Activated B cell treated with CpG ODN at 0.5 μM for 24 hours (primary cell): ENCODE measurements at places on chromosomes 1 and 21.
A peak's percentile ranks its signal among the peaks of the same experiment; 100 is the strongest.

DNA sequence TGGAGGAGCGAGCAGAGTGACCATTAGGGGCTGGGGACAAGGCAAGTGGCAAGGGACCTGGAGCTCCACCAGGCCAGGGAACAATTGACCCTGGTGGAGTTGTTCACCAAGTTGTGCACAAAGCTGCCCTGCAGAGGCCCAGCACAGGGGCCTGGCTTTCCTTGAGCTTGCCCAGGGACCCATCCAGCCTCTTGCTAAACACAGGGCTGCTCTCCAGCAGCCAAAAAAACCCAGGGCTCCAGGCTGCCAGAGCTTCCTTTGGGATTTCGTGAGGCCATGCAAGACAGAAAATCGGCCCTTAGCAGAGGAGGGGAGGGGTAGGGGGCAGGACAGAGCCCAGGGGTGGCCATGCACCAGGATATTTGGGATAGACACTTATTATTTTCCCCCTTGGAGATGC is 32.6 kb downstream of the LRP8 start:
- no peak for DNase-seq

GRCh38 chr21:24148461-24148860 is 1458.8 kb downstream of the MRPL39 start:
- DNase-seq: no peak

DNA sequence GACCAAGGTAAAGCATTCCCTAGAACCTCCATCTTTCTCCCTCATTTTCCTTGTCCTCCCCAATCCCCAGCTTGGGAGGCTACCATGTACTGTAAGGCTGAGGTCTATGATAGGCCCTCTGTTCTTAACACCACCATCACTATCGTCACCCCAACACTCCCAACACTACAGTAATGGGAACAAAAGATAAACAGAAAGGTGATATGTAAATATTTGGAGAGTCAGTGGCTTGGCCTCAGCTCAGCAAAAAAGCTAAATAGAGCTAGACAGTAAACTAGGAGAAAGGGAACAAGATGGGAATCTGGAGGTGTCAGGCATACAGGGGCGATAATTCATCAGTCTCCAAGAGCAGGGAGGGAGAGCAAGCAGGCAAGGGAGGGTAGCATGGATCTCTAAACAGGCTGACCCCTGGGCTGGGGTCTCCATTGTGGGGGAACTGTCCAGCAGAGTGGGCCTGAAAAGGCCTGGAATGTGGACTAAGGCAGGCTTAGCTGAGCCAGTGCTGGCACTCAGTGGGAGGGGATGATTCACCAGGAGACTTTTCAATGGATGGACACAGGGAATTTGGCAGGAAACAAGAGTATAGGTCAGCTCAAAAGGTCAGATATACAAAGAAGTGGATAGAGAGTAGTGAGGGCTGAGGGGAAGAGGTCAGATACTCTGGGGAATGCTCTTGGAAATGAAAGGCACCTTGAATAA is 6.7 kb downstream of the WNT2B start:
- no peak for DNase-seq

DNA sequence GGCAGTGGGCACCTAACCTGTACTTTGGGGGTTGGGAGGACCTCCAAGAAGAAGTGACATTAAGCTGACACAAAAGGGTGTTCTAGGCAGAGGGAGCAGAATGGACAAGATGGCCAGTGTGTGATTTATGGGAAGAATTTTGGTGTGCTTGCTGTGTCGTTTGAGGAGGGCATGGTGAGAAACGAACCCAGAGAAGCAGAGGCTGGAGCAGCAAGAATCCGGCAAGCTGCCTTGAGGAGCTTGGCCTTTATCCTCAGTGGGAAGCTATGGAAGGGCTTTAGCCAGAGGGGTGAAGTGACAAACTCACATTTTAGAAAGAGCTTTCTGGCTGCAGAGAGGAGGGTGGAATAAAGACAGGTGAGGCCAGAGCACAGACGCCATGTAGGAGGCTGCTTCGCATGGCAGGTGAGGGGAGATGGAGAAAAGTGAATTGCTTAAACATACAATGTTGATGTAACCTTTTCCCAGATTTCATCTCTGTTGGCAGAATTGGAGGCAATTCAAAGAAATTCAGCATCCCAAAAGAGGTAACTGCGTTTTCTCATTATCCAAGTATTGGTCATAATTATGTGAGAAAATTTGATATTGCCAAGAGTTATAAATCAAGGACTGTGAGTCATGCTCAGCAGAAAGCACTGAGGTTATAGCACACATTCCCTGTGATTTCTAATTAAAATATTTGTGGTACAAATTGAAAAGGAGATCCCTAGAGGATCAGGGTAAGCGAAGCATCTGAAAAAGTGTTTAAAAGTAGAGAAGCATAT is 26.5 kb downstream of the TRIM45 start:
- DNase-seq: no peak

- DNase-seq: peak; percentile 52
Observed at GRCh38 chr1:226001963-226002666, 3.0 kb upstream of the SDE2 start.

GRCh38 chr1:201885531-201886075 is 3.1 kb upstream of the SHISA4 start:
- no peak for DNase-seq

- DNase-seq: no peak
Observed at GRCh38 chr1:108345776-108346531, 102.1 kb upstream of the NBPF4 start.

DNA sequence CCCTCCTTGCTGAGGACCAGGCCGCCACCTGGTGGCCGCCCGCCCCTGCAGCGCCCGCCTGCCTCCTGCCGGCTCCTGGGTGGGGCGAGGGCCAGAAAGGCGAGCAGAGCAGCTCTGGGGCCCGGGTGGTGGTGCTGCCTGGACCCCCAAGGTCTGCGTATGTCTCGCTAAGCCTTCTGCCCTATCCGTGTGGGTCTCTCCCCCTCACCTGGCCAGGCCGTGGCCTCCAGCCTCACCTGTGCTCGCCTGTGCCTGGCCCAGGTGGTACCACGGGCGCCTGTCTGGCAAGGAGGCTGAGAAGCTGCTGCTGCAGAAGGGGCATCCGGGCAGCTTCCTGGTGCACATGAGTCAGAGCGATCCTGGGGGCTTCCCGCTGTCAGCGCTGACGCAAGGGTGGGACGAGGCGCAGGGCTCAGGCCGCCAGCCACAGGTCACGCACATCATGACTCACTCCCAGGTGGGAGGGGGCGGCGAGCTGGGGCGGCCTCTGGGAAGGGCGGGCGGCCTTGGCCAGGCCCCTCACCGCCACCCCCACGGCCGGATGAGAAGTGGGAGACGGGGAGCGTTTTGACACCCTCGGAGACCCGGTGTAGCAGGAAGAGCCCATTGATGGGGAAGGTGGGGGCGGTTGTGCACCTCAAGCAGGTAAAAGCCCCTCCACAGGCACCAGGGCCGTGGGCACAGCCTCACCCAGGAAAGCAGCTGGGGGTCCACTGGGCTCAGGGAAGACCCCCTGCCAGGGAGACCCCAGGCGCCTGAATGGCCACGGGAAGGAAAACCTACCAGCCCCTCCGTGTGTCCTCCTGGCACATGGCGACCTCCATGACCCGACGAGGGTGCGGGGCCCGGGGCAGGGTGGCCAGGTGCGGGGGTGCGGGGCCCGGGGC is 9.9 kb downstream of the RNF223 start:
- DNase-seq: peak; percentile 88

- no peak for DNase-seq
Observed at GRCh38 chr1:89298461-89298860, 25.8 kb upstream of the GBP5 start.

- DNase-seq: no peak
Observed at GRCh38 chr1:23452011-23452411, 27.5 kb upstream of the TCEA3 start.

- DNase-seq: no peak
Observed at GRCh38 chr1:234893725-234894630, 234.7 kb downstream of the TOMM20 start.

DNA sequence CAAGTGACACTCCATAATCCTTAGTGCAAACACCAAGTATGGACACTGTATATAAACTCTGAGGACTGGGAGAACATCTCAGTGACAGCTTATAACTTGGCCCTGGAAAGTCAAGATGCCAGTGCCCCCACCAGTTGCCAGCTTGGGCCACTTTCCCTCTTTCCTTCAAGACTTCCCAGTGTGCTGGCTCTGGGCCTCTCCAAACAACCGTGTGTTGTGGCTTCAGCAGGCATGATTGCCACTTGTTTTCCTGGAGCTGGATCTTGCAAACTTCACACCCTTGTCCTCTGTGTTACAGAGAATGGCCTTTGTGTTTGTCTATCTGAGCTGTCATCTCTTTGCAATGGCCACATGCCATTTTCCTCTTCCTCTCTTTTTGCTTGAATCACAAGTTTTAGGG is 37.0 kb downstream of the CCDC185 start:
- no peak for DNase-seq

DNA sequence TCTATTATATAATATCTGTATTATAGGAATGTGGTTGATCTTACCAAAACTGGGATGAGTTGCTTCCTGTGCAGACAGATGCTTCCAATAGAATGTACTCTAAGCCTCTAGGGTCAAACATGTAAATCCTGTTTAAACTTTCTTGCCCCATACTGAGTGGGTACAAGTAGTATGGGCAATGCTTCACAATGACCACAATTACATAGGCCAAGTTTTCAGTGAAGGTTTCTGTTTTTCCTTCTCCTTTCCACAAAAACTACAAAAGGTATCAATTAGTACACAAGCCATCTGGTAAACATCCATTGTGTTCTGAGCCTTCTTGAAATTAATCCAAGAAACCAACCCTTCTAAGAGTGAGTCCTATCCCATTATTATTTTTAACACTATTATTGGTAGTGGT is 16.8 kb downstream of the OTUD7B start:
- no peak for DNase-seq

DNA sequence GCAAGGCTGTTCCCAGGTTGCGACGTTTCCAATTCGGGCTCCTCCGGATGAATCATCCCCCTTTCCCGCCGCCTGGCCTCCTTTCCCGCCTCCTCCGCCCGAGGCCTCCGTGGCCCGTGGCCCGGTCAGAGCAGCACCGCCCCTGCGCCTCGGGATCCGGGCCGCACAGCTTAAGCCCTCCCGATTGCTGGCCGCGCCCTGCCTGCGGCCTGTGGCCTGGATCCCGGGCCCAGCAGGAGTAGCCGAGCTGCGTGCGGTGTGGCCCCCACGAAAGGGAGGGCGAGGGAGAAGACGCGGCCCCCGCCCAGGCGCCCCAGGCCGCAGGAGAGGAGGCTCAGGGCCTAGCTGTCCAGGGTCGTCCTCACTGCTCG is 1.0 kb downstream of the TMEM200B start:
- DNase-seq: peak; percentile 26

DNA sequence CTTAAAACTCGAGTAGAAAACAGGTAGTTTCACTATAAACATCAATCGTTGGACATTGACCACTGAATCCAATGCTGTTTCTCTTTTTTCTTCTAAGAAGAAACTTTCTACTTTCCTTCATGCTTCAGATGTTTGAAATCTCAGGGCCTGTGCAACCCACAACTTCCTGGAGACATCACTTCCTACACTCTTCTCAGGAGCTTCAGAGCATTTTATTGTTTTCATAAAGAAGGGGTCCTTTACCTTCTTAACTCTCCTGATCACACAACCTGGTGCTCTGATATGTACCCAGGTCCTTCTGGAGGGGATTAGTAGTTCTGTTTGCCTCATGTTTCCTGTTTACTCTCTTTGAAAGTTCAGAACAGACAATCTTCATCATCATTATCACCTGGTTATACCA is 113.0 kb upstream of the VAV3 start:
- no peak for DNase-seq

DNA sequence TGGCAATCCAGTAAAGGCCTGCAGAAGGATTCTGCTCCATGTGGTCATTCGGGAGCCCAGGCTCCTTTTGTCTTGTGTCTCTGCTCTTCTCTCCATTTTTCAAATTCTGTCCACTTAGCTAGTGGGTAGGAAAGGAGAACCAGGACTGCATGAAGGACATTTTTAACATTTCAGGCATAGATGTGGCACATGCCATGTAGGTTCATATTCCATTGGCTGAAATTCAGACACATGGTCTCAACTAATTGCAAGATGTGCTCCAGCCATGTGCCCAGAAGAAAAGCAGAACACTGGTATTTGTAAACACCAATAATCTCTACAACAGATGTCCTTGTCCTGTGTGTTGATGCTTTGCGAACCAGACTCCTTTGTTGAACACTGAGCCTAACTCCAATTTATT is 85.2 kb upstream of the WLS start:
- no peak for DNase-seq

- no peak for DNase-seq
Observed at GRCh38 chr21:42640486-42640885, 12.9 kb upstream of the PDE9A start.

DNA sequence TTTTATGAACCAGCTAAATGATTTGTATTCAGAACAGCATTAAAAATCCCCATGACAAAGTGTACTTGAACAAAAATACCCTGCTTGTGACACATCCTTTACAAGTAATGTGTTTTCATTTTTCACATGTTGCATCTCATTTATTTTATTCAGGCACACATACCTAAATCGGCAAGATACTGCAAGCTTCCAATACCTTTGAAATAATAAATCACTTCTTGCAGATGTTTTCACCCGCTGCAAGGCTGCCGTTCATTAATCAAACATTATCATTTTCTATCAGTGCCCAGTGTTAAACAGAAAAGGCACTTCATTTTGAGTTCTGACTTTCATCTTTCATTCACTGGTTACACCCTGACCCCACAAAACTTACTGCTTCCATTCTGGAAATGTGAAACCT is 269.6 kb downstream of the DPYD start:
- DNase-seq: no peak

- peak; percentile 74 for DNase-seq
Observed at GRCh38 chr1:8317647-8318381, at the start of gene SLC45A1. Gene SLC45A1 (plus strand): TSS chr1:8318114. CDS start chr1:8324330, 6,216 bp downstream.

GRCh38 chr1:93641527-93641926 is 40.1 kb downstream of the BCAR3 start:
- DNase-seq: no peak

- no peak for DNase-seq
Observed at GRCh38 chr1:182764029-182764727, 25.4 kb upstream of the NPL start.

DNA sequence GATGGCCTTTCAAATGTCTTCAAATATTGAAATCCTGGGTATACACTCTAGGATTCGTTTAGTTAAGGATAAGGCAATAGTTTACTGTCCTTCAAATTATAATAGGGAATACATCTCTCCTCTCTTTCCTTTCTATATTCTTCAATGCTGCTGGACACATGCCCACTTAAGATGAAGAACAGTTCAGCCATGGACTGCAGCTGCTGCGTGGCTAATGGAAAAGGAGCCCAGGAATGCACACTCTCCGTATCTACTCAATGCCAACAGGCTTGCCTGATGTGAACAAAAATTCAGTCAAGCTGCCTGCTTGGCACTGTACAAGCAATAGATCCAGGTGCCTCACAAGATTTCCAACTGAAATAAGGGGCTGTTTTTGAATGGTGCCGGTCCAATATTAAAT is 321.2 kb upstream of the LYPLAL1 start:
- DNase-seq: no peak

- no peak for DNase-seq
Observed at GRCh38 chr1:212613440-212614335, 5.1 kb downstream of the ATF3 start.

DNA sequence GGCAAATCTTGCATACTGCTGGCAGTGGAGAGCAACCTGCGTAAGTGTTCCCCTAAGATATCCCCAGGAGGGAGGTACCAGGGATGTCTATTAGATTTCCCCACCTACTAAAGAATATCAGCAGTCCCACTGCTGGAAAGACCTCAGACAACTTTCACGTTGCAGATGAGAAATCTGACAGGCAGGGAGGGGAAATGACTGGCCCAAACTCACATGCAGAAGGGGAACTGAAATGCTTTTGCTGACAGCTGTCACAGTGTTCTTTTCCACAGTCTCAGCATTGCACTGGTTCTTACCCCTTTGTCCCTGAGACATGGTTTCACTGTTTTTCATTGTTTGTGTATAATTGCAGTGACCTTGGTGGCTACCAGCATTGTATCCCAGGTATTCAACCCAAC is 84.8 kb upstream of the ATP1A1 start:
- no peak for DNase-seq
